ENCODE measurements at places on chromosomes 13 and 19. TPM values are rescaled to one million over a fixed set of nuclear protein-coding genes. Genes with fewer than 3 reads are reported as not detected.

NLRP11 gene
- total RNA-seq, result not detected

DOCK6 gene
- 33.9 TPM for total RNA-seq

MBD3L1 gene
- not detected for total RNA-seq

NLRP4 gene
- not detected for total RNA-seq

CD33 gene
- 1.7 TPM for total RNA-seq

SLC25A23 gene
- 82.6 TPM for total RNA-seq

C19orf38 gene
- 0.30 TPM for total RNA-seq

TNFSF9 gene
- total RNA-seq, result 0.88 TPM

FUT1 gene
- total RNA-seq, result 4.7 TPM

FAM83E gene
- total RNA-seq, result not detected

CEACAM8 gene
- total RNA-seq, result not detected

LGALS4 gene
- 0.94 TPM for total RNA-seq

OR7D2 gene
- not detected for total RNA-seq

YIPF2 gene
- 16.8 TPM for total RNA-seq

OR7A5 gene
- not detected for total RNA-seq

METTL21C gene
- total RNA-seq, result not detected

PSG11 gene
- not detected for total RNA-seq

MED26 gene
- 5.3 TPM for total RNA-seq

TARM1 gene
- not detected for total RNA-seq

MISP gene
- not detected for total RNA-seq

SYNGR4 gene
- total RNA-seq, result not detected

NLRP12 gene
- total RNA-seq, result 0.28 TPM

MISP3 gene
- 4.1 TPM for total RNA-seq

C1QTNF9B gene
- total RNA-seq, result 0.79 TPM

SEMA6B gene
- total RNA-seq, result 6.5 TPM

CCNA1 gene
- 0.38 TPM for total RNA-seq

PTGIR gene
- total RNA-seq, result 3.9 TPM

CYP2A7 gene
- total RNA-seq, result not detected

RFXAP gene
- 3.0 TPM for total RNA-seq

SLITRK5 gene
- not detected for total RNA-seq

NKG7 gene
- 0.61 TPM for total RNA-seq

ZNF829 gene
- total RNA-seq, result 3.0 TPM

CATSPERD gene
- not detected for total RNA-seq

ZNF155 gene
- total RNA-seq, result 7.8 TPM

NDUFA7 gene
- total RNA-seq, result 92.3 TPM

SPIB gene
- not detected for total RNA-seq

RNF113B gene
- total RNA-seq, result not detected

TUBA3C gene
- total RNA-seq, result not detected

ZNF730 gene
- total RNA-seq, result 0.23 TPM

MYH14 gene
- 124 TPM for total RNA-seq

LAIR1 gene
- 8.4 TPM for total RNA-seq

CEACAM4 gene
- total RNA-seq, result 0.66 TPM

LACC1 gene
- total RNA-seq, result 5.3 TPM

DNAAF3 gene
- total RNA-seq, result 1.1 TPM

EFNA2 gene
- not detected for total RNA-seq

Data from heart right ventricle (tissue), 16 donors.